ENCODE measurements at places on chromosomes 12 and 14.

GRCh38 chr12:27550653-27550975 lies 26.6 kb downstream of the PPFIBP1 start:
- no peak for DNase-seq

- DNase-seq = no peak
These were observed 11.0 kb upstream of the GSG1 start for GRCh38 chr12:13114251-13115052.

DNA sequence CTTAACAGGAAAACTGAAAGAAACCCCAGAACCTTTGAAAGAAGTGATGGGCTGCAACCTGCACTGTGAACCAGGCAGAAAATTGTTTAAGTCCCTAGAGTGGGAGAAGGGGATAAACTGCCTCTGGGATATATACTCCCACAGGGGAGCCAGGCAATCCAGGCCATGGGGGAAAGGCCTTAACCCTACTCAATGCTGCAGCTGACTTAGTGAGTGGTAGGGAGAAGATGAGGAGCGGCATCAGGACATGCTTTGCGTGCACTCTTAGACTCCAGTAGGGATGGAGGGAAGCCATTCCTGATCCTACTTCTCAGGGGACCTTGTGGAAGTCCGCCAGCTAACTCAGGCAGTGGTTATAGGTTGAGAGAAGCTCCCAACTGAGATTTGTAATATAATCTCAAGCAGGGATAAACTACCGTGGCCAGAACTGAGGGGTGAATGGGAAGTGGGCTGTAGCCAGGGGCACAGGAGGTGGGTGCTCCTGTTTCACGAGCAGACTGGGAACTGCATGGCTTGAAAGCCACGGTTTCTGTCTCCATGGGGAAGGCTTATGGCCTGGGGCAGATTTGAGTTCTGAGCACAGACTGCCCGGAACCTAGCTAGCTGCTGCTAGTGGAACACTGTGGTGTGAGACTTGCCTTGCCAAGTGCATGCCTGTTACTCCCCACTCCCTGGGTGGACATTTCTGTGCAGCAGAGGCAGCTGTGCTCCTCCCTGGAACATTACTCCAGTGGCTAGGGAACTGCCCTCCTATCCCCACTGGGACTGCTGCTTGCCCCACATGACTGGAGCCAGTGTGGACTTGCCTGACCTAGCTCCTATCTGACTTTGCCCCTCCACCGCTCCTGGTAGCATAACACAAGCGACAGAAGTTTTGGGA lies 119.2 kb upstream of the SCAF11 start:
- DNase-seq = no peak

DNA sequence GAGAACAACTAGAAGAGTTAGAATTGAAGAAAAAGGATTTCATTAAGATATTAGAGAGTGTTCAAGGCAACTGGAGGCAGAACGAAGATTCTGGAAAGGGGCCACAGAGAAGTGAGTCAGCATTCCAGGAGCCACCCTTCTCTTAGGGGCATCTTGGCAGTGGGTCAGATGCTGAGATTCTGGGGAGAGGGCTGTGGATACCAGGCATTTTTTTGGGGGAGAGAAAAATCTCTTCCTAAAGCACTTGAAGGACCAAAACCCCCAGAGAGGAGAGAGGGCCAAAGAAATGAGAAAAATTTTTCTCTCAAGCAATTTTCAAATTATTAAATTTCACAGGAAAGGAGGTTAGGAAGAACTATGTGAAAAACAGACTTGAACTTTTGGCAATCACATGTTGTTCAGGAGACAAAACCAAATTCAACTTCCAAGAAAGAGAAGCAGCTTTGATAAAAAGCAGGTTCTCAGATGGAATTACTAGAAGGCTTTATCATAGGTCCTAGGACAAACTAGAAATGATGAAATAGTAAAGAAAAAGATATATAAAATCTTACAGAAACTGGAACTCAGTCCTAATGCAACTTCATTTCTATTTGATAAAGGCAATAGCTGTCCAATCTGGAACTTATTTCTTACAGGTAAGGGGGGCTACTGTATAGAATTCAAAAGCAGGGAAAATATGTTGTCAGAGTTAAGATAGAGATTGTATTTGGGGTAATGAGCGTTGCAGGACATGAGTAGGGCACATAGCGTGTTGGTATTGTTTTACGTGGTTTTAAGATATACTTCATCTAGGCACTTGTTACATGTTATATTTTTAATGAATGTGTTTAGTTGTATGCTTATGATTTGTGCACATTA lies 1.1 kb upstream of the CLEC2D start:
- no peak for DNase-seq

GRCh38 chr12:72271451-72272090 lies 599 bp upstream of the TRHDE start:
- no peak for DNase-seq

DNA sequence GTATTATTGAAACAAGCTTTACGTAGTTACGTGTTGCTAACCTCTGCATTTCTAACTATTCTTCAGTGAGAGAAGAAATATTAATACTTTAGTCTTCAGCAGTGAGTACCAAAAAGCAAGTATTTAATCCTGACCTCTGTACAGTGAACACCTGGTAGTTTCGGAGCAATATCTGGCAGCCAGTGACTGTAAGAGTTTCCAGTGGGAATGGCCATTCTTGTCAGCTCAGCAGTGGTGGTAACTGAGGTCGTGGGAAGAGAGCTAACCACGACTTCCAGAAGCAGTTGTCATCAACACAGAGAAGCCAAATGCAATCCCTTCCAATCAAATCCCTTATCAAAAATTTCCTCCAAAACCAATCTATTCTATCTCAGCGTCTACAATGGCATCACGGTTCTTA lies 1500.2 kb upstream of the FLRT2 start:
- no peak for DNase-seq

DNA sequence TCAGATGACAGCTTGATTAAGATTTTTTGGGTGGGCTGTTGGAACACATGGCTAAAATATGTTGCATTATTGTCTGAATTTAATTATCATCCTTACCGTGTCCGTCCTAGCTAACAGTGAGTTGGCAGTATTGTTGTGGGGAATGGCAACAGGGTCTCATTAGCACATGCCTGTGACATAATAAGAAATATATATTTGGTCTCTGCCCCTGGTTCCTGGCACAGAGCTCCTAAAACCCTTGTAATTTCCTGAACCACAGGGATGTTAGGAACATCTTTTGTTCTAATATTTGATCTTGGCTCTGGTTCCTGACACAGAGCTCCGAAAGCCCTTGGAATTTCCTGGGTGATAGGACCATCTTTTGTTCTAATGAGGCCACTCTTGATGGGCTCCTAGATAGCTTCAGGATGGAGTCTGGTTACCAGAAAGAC lies 76.0 kb downstream of the SYNE2 start:
- DNase-seq = no peak

DNA sequence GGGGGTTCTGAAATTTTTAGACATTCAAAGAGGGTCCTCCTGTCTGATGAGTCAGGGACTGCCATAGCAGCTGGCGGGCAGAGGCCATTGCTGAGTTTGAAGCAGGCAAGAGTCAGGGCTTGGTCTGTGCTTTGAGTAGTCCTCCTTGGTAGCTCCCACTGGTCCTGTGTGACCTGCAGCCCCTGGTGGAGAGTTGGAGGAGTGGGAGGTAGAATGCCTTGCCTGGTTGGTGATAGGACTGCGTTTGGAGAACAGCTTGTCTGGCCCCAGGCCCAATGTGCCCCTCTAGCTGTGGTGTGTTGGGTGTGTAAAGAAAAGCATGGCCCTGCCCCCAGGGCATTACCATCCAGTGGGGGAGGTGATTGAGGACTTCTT lies 116.7 kb downstream of the BEGAIN start:
- no peak for DNase-seq

DNA sequence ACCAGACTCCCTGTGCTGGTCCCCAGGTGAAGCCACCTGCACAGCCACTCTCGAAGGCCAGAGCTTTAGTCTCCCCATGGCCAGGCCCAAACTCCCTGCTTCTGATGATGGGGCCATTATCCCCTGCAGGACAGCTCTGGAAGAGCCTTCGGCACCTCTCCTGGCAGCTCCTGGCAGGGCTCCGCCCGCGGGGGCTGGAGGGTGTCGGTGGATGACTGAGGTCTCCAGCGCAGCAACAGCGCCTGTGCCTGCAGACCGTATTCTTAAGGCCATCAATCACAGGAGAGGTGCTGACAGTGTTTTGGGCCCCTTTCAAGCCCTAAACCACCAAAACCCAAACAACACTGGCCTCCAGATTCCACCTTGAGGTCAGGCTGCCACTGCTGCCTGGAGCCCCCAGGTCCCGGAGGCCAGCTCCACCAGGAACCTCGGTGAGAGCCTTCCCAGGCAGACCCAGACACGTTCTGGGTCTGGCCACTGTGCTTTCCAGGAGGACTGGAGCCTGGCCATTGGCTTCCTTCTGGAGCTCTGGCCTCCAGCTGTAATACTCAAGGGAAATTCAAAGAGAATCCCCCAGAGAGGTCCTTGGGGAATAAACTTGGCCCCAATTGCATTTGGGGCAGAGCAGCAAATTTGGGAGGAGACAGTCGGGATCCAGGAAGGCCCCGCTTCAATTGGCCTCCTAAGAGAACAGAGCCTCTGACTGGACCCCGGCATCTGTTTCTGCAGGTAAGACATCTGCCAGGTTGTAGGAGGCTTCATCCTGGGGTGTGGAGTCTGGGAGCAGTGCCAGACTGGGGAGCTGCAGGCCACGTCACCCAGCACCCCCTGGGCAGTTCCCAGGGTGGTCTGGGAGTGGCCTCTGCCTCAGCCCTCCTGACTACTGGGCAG lies 210.6 kb upstream of the RTL1 start:
- no peak for DNase-seq

DNA sequence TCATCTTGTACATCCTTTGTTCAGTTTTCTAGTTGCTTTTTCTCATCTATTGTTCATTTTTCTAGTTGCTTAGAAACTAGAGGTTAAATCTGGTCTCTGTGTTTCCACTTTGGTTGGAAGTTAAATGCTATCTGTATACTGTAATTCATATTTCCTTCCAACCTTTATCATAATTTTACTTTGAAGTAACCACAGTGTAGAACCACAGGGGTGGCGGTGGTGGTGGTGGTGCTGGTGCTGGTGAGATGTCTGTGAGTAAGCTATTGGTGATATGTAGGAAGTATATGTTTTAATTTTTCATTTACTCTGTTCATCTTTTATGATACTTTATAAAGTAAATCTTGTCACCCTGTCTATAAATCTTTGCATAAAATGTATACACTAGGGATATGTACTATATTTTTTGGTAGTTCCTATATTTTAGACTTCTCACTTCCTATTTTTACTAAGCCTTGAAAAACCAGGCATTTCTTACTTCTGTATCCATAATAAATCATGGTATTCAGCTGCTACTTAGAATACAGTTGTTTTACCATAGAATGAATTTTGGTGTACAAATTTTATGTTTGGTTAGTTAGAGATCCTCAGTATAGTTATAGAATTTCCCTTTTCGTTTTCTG lies 31.9 kb downstream of the CCDC91 start:
- peak; percentile 32 for DNase-seq

GRCh38 chr12:22802883-22803630 lies 178.1 kb downstream of the ETNK1 start:
- no peak for DNase-seq

DNA sequence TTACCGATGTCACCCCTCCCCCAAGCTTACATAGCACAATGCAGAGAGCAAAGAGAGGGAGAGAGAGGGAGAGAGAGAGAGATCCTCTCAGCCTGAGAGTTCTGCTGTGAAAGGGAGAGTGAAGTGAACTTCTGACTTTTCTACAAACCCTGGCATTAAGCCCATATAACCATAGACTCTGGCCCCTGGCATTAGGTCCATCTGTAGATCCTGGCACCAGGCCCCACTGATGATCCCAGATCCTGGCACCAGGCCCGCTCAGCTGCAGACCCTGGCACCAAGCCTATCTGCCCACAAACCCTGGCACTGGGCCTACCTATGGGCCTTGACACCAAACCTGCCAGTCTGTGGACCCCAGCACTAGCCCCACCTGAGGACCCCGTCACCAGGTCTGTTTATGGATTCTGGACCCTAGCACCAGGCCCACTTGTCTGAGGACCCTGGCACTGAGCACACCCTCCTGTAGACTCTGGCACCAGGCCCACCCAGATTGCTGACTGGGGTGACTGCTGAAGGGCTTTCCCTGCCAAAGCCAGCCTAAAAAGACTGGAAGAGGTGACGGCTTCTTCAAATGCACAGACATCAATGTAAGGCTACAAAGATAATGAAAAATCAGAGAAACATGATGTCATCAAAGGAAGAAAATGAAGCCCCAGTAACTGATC lies 14.5 kb upstream of the KRT83 start:
- DNase-seq = no peak

DNA sequence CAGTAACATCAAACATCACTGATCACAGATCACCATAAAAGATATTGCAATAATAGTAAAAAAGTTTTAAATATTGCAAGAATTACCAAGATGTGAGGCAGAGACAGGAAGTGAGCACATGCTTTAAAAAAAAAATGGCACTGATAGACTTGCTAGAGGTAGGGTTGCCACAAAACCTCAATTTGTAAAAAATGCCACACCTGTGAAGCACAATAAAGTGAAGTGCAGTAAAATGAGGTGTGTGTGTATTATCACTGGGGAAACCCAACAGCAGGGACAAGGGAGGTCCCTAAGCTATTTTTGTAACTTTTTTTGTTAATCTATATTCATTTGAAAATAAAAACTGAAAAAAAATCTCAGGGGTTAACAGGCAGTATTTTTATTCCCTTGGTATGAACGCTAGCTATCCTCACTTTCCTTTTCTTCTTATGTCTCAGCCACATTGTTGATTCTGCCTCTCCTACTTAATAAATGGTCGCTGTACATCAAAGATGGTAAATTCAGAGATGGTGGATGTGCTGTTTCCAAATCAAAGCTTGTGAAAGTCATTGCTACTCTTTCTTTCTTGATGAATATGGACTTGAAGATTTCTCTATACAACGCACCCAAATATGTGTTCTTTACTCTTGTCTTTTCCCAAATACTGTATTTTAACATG lies 14.0 kb upstream of the KLRD1 start:
- no peak for DNase-seq

DNA sequence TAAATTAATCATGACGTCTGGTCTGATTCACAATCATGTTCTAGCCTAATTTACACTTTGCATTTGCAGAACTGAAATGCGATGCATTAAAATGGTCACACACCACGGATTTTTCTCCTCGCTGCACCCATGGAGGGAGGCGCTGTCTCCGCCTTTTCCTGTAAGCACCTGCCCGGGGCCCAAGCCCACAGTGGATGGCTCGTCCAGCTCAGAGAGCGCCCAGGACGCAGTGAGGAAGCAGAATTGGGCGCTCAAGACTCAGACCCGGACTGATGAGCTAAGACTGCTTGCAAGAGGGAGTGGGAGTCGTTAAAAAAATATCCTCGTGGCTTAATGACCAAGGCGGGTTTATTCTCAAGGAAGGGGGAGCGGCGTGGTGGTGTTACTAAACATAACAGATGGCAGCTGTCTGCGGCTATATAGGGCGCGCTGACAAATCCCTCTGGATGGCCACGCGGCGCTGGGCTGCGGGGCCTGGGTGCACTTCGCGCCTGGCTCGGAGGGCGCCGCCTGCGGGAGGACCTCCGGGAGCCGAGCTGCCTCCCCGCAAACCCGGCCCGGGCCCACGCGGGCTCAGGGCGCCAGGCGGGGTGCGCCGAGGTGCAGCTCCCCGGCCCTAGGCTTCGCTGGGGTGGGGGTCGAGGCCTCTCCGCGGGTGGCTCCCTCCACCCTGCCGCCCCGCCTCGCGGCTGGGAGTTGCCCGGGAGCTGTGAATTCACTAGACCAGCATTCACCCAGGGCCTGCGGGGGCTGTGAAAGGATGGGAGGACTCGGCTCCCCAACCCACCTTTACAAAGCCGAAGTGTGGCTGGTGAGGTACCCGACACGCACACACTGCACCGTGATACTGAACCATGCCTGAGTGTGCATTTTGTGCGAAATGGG lies 78.7 kb downstream of the PPM1A start:
- DNase-seq = no peak

Measured in stimulated activated CD8-positive, alpha-beta memory T cell treated with anti-CD3 and anti-CD28 coated beads, Interleukin-15, amount 100 ng/mL, for 1 hour (primary cell).